Stimulated activated CD8-positive, alpha-beta memory T cell treated with anti-CD3 and anti-CD28 coated beads, Interleukin-15, amount 100 ng/mL, for 1 hour (primary cell): ENCODE measurements at places on chromosomes 13 and 19.

DNA sequence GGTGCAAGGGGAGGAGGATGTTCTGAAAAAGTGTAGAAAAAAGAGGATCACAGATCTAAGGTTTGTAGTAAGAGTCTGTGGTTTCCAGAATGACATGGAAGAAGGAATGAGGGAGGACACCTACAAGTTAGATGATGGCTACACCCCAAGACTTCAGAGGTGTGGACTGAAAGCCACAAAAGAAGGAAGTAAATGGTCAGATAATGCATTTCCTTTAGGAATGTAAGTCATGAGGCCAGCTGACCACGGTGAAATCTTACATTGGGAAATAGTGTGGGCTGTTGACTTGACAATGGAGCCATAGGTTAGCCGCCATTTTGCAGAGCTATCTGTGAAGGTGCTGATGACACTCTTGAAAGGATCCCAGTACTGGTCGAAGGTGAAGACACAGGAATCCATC is 25.3 kb upstream of the FBXO27 start:
- no peak for DNase-seq

DNA sequence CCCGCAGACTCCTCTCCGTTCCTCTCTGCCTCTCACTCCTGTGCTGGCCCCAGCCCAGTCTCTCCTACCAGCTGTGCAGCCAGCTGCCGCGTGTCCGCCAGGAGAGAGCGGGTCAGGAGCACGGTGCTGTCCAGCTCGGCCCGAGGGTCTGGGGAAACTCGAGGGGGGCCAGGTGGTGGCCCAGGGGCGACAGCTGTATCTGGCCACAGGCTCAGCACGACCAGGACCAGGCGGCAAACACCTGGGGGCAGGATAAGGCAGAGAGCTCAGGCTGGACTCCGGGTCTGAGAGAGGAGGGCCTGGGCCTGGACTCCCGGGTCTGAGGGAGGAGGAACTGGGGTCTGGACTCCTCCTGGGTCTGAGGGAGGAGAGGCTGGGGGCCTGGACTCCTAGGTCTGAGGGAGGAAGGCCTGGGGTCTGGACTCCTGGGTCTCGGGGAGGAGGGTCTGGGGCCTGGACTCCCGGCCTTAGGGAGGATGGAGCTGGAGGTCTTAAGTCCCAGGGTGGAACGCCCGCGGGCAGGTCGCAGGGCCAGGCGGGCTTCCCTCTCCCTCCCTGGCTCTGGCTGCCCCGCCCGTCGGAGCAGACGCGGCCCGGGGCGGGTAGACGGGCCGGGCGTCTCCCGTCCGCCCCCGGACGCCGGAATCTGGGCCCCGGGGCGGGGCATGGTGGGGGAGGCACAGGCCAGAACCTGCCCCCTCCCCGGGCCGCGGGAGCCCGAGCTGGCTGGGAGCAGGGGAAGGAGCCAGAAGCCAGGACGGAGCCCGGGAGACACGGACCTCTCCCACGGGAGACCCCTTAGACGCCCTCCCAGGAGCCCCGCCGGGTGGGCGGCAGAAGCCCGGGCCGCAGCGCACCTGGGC is 1.3 kb downstream of the IL11 start:
- no peak for DNase-seq

DNA sequence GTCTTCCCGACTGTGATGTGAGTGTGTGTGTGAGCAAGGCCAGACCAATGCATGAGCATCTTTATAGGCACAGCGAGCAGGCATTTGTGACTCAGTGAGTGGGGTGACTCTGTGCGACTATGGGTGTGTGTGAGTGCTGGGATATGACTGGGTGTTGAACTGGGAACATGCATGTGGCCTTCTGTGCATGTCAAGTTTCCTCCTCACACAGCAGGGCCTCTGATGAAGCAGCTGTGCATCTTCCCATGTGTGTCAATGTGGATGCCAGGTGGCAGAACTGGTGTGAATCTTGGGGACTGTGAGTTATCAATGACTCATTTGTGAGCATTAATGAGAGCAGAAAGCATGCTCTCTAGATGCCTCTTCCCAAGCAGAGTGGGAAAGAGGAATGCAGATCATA is 12.1 kb upstream of the LGALS14 start:
- no peak for DNase-seq

GRCh38 chr19:10520652-10521318 is 3.5 kb upstream of the S1PR5 start:
- DNase-seq, result no peak

GRCh38 chr13:40190641-40191100 is 475.8 kb downstream of the FOXO1 start:
- no peak for DNase-seq

GRCh38 chr13:25733696-25734435 is 317.9 kb downstream of the SHISA2 start:
- DNase-seq, result no peak

- no peak for DNase-seq
Measured at GRCh38 chr13:111470933-111471332, 150.5 kb downstream of the TEX29 start.

GRCh38 chr19:13861714-13862531 is 15.0 kb upstream of the NANOS3 start:
- DNase-seq, result peak; percentile 71

DNA sequence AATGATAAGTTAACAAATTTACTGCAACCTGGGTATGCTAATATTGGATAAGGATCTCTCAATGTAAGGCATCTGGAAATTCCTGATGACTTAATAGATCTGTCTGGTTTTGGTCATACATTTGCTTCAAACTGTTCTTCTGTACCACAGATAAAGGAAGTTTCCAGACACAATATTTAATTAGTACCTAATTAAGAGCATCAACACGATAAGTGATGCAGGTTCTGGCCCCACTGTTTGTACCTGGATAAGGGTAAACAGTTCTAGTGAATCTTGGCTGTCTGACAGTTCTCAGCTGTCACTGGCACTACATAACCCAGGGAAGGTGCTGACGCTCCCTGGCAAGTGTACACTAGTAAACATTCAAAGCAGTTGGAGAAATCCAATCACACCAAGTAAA is 165.6 kb downstream of the MZT1 start:
- no peak for DNase-seq

- no peak for DNase-seq
Measured at GRCh38 chr13:40508127-40508526, 158.3 kb downstream of the FOXO1 start.

DNA sequence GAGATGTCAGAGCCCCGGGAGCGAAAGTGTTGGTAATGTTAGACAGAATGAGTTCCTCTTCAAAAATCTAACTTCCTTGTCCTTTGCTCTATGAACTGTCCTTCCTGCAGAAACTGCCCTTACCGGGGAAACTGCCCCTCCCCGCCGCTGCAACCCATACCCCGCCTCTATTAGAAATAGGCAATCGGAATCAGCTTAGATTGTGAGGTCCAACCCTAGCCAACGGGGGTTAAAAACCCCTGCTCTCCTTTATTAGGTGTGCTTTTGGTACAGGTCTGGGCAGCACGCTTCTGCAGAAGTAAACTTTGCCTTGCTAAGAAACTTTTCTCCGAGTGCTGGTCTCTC is 11.5 kb upstream of the CAPNS1 start:
- no peak for DNase-seq

DNA sequence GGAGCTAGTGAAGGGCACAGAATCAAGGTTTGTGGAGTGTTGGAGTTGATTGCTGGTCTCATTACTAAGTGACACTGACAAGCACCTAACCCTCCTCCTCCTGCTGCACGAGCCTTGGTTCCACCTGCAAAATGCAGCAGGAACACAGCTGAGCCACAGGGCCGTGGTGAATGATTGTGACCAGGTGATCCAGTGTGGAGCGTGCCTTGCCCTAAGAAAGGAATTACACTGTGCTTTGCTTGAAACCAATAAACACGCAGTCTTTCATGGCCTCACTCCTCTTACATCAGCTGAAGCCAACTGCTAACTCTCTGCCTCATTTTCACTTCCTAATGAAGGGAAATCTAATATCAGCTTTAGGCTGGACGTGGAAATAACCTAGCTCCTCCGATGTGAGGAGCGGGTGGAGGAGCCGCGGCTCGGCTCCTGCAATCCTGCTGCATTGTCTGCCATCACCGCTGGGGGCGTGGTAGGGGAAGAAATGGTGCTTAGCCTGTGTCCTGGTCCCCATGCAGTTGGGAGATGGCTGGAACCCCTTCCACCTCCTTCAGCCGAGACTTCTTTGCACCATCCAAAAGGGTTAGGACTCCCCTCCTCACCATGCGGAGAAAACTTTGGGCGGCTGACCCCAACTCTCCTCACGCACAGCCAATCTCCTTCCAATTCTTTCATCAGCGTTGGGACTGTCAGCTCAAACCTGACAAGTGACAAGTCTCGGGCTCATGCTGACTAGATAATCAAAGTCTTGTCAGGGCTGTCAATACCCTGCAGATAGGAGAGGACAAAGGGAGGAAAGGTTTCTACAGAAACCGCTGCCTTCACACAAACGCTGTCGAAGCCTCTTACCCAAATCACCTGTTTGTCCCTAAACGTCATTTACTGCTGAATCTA is 427.9 kb downstream of the ZNF536 start:
- DNase-seq, result no peak

GRCh38 chr19:30590596-30591229 is 218.5 kb downstream of the ZNF536 start:
- no peak for DNase-seq

GRCh38 chr13:27621116-27621365 is 651 bp upstream of the POLR1D start:
- no peak for DNase-seq

DNA sequence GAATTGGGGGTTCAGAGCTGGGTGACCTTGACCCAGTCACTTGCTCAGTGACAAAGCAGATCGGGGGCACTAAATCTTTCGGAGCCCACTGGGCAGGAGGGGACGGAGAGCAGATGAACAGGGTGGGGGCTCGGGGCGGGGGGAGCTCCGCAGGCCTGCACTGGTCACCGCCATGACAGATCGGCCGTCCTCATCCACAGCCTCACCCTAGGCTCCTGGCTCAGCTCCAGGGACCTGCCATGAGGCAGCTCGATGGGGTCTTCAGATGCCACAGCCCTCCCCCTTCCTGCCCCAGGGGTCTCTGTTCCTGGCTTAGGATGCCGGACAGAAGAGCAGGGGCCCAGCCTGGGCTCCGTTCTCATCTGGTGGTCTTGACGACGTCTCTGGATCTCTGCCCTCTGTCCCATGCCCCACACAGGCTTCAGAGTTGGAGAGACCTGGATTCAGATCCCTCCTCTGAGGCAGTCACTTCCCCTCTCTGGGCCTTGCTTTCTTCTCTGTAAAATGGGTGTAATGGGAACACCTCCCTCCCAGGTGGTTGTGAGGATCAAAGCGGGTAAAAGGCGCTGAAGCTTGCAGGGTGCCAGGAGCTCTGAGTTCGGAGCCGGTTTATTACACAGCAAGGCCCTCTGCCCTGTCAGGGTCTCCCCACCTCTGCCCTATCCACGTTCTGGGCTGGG is 3.0 kb downstream of the KDM4B start:
- no peak for DNase-seq

DNA sequence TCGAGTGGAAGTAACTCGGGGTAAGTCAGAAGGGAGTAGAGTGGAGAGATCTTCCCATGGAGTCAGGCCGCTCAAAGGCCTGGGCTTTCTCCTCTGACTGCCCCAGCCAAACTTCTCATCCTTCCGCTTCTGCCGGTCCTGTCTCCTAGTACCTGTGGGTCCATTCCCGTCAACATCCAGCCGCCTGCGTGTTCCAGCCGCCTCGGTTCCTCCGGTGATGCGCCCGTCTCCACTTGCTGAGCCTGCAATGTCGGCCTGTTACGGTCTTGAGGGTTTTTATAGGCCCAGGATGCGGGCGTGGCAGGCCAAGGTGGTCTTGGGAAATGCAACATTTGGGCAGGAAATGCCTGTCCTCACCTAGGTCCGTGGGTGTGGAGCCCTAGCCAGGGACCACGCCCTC is 38.3 kb downstream of the RASL11A start:
- no peak for DNase-seq

- DNase-seq, result no peak
Measured at GRCh38 chr19:56134654-56134921, 6.5 kb upstream of the ZNF444 start.

- DNase-seq, result no peak
Measured at GRCh38 chr13:21259571-21260455, 83.4 kb downstream of the MRPL57 start.
